Activated T-helper 1 cell treated with anti-CD3 and anti-CD28 coated beads, Interleukin-2, amount 50 U/mL, for 16 hours (primary cell): ENCODE measurements at places on chromosomes 5 and 9.

- DNase-seq: peak; percentile 2
These were observed 287.3 kb downstream of the EBF1 start for GRCh38 chr5:158812408-158812807.

GRCh38 chr5:58486290-58486689, 4.9 kb upstream of the GAPT start:
- no peak for DNase-seq

DNA sequence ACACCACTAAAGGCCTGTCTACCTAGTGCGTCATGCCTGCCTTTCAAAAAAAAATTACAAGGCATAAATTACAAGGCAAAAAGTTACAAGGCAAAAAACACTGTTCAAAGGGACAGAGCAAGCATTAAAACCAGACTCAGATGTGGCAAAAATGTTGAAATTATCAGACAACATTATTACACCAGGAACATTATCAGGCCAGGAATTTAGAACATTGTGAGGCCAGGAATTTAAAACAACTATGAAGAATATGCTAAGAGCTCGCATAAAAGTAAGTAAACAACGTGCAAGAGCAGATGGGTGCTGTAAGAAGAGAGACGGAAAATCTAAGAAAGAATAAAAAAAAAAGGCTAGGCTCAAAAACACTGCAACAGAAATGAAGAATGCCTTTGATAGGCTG, 18.2 kb upstream of the MLANA start:
- DNase-seq: no peak

- DNase-seq: peak; percentile 22
These were observed 115.9 kb downstream of the CDC42SE2 start for GRCh38 chr5:131379723-131380122.

- no peak for DNase-seq
These were observed 282.9 kb upstream of the MAP3K1 start for GRCh38 chr5:56532466-56532865.

GRCh38 chr5:169650701-169651331, 13.7 kb downstream of the DOCK2 start:
- DNase-seq: no peak

DNA sequence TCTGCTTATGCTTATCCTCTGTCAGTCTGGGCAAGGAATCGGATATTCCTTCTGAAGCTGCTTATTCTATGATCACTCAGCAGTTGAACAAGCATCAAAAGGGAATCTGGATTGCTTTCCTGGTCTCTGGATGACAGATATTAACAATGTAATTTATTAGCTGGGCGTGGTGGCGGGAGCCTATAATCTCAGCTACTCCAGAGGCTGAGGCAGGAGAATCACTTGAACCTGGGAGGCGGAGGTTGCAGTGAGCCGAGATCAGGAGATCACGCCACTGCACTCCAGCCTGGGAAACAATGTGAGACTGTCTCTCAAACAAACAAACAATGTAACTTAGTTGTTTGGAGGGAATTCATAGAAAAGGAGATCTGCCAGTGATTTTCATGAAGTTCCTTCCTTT, 45.4 kb downstream of the DMRT1 start:
- DNase-seq: no peak
